ENCODE measurements at places on chromosomes 3 and 15. TPM values are rescaled to one million over a fixed set of nuclear protein-coding genes. Genes with fewer than 3 reads are reported as not detected.

Gene TMCO5A
- total RNA-seq: not detected

Gene ARPP21
- not detected for total RNA-seq

Gene PCSK6
- 7.3 TPM for total RNA-seq

Gene ESYT3
- total RNA-seq: 0.87 TPM

Gene GPR156
- total RNA-seq: 0.51 TPM

Gene PLXND1
- 27.3 TPM for total RNA-seq

Gene RTP4
- 0.40 TPM for total RNA-seq

Gene VGLL3
- total RNA-seq: 7.9 TPM

Gene TUSC7
- total RNA-seq: not detected

Gene HES1
- 17.1 TPM for total RNA-seq

Gene TLR9
- not detected for total RNA-seq

Gene UTS2B
- total RNA-seq: 0.69 TPM

Gene TBC1D21
- not detected for total RNA-seq

Gene C3orf20
- total RNA-seq: not detected

Gene FOXB1
- not detected for total RNA-seq

Gene CDHR4
- total RNA-seq: not detected

Gene COL6A5
- not detected for total RNA-seq

DNA sequence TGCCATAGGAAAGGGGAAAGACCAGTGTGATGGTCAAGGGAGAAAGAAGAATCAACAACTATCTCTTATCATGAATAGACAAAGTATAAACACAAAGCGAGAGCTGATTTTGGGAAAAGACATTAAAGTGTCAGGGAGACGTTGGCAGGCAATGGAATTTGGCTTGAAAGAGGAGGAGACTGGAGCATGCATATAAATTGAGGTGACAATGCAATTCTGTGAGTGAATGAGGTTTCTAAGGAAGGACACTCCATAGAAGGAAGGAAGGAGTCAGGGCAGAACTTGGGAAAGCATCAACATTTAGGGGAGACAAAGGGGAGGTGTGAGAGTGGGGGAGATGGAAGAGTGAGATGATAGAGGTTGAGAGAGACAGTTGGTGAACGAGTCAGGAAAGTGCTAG lies 543.0 kb upstream of the TBL1XR1 start:
- DNase-seq: no peak

DNA sequence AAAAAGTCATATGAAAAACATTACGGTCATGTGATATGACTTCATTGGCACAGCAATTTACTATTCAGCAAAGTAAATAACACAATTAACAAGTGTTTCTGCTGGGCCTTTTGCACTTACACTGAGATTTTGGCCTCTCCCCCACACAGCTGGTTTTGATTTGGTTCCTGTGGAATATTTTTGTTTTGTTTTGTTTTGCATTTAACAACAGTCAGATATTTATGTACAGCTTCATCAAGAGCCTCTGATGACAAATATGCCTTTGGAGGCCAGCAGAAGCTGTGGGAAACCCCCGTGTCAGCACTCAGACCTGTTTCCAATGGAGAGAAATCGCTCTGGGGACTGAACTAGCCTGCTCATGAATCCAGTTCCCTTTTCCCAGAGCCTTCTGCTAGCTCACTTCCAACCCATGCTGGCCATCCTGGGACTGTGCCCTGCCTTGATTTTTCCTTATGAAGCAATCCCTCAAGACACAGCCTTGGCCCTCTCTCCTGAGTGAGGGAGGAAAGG lies 161.9 kb downstream of the ATG7 start:
- no peak for DNase-seq

GRCh38 chr15:29538044-29538443 lies 268.4 kb upstream of the NSMCE3 start:
- DNase-seq: no peak

- DNase-seq: no peak
These were observed 413.6 kb upstream of the ADAMTS9 start for GRCh38 chr3:65101450-65101849.

DNA sequence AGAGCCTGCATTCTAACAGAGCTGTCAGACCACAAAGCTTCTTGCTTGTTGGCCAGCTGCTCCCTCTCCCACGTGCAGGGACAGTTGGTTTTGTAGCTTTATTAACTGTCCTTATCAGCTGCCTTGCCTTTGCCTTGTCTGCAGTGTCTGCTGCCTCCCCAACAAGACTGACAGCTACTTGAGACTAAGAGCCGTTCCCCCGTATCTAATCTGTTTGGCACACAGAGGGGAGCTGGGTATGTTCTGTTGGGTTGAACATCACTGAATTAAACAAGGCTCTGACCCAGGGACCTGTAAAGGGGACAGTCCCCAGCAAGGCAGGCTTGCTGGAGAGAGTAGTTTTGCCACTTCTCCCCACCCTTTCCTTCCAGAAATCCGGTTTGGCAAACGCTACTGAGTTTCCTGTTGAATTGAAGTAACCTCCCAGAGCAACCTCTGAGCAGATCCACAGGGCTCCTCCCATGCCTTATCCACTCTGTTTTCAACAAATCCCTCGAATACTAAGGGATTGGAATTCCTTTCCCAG lies 116.1 kb downstream of the ANP32A start:
- DNase-seq: no peak

DNA sequence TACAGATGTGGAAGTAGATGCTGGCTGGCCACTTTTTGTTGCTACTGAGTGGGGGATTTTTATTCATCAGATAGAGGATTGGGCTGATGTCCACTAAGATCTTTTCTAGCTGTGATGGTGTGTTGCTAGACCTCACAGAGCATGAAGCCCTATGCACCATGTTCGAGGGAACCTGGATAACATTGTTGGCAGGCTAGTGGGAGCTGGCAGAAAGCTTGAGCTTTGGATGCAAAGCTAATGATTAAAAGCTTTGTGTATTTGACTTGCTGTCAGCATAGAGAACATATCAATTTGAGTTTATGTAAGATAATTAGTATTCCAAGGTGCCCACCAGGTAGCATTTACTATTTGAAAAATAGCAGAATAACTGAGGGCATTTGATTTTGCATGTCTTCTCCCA lies 59.1 kb downstream of the ST6GAL1 start:
- DNase-seq: no peak

DNA sequence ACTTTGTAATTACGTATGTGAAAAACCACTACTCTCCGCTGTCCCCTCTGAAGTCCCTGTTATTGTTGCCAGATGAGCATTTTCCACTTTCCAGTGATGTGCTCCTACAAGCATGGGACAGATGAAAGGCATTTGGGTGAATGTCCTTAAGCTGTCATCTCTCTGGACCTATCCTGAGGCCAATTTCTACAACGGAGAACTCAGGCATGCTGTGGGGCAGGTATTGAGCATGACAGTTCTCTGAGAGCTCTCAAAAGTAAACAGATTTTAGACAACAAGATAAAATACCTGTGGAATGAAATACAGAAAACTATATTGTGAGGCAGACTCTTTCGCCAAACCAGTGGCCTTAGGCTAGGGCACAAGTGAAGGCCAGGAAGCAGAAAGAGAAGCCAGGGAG lies 656.5 kb upstream of the NR2F2 start:
- DNase-seq: no peak

GRCh38 chr3:123765475-123766128 lies 118.5 kb downstream of the MYLK start:
- DNase-seq: no peak

DNA sequence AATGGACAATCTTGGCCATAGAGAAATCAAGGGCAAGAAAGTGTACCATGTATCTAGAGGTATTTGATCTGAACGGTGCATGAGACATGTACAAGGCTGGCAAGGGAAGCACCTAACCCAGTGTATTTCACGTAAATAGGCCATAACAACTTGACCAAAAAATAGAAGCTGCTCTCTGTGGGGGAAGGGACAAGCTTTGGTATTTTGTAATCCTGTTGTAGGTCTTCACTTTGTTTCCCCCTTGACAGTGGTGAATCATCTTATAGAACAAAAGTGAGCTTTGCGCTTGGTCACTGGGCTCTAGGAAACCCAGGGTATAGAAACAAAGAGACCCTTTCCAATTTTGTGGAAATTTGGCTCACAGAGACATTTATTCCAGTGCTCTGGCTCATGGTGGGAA lies 21.0 kb downstream of the LARS2 start:
- DNase-seq: no peak

DNA sequence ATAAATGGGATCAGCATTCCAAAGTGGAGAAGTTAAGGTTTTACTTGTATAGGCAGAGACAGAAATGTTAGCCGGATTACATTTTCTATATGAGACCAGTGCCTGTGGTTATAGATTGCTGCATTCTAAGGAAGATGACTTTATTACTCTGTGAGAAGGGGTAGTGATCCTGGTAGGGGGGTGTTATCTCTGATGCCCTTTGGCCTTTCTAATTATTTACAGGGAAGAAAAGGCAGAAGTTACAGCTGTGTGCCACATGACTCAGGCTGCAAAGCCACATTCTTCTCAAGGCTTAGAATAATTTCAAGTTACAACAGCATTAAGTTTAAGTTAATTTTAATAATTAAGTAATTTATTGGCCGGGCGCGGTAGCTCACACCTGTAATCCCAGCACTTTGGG lies 2.2 kb upstream of the TMC3 start:
- DNase-seq: no peak

DNA sequence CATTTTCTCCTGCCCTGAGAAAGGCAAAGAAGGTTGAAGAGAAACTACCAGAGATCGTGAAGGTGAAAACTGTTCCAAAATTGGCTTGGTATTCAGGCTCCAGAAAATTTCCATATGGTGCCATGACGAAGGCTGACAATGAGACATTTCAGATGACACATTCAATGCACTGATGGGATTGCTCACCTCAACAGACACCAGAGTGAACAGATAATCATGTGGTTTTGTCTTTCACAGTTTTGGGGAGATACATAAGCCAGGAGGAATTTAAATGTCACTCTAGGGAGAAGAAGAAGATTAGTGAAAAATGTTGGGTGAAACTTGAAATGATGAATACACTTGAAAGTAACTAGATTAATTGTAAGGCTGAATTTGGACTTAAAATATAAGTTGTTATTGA lies 339.7 kb upstream of the EPHA3 start:
- DNase-seq: no peak

DNA sequence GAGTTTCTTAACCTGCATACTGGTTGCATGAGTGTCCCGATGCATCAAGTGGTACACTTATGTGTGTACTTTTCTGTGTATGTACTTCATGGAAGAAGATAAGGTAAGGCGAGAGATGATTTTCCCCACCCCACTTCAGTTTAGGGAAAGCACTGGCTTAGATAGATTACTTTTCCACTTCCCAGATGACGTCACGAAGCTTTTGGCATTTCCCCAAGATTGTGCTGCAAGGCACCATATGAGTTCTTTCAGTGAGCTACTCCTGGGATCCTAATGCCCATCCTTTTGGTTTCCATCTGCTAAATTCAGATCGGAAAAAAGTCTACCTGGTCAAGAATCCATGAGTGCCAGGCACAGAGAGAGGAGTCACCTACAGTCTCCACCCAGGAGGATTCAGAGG lies 4.5 kb downstream of the IL17RB start:
- DNase-seq: no peak

GRCh38 chr15:26182441-26182840 lies 319.3 kb upstream of the ATP10A start:
- DNase-seq: no peak

- DNase-seq: no peak
These were observed 340.8 kb upstream of the ONECUT1 start for GRCh38 chr15:53130943-53131342.

- DNase-seq: no peak
These were observed 2.9 kb downstream of the MUC4 start for GRCh38 chr3:195808741-195809290.

- no peak for DNase-seq
These were observed 379.9 kb upstream of the KCNMB2 start for GRCh38 chr3:178156301-178156700.

Data from epithelial cell of proximal tubule (primary cell).